ENCODE measurements at places on chromosomes 5 and 9. TPM values are rescaled to one million over a fixed set of nuclear protein-coding genes. Genes with fewer than 3 reads are reported as not detected.

GRCh38 chr9:114396558-114397218 is 8.9 kb upstream of the AKNA start:
- DNase-seq, result no peak

DNA sequence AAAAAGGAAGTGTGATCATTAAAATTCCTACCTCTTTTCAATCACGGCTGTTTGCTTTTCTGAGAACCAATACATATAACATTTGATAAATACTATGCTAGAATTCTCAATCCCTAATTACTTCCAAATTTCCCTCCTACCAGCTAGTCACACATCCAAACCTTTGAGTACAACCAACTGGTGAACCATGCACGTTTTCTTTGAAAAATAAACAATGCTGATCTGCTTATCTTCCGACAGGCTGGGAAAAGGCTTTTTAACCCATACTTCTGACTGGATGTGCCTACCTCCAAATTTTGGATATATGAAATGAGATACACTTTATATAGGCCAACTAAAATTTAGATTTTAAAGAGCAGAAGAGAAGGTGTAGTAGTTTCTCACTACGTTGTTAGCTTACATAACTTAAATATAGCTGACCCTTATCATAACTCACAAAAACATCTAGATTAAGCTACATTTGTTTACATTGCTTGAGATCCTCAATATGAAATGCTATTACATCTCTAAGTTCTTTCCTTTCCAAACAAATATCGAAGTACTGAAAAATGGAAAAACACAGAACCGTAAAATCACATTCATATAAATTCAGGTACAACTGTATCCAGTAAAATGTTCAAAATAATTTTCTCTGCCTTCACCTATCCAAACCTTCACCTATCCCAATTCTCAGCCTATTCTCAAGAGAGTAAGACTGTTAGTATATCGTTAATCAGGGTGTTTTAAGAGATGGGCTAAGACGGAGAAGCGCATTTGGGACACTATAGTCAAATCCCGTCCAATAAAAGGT is 2.1 kb downstream of the NR3C1 start:
- peak; percentile 4 for DNase-seq

GRCh38 chr5:122311961-122312590 is at the start of gene SNCAIP:
SNCAIP (plus strand) TSS chr5:122312237; CDS start chr5:122391135, 78,898 bp downstream.
- DNase-seq, result no peak

- DNase-seq, result no peak
Measured at GRCh38 chr9:84397822-84398221, 57.3 kb upstream of the SLC28A3 start.

- no peak for DNase-seq
Measured at GRCh38 chr9:102867488-102867887, 127.6 kb upstream of the CYLC2 start.

DNA sequence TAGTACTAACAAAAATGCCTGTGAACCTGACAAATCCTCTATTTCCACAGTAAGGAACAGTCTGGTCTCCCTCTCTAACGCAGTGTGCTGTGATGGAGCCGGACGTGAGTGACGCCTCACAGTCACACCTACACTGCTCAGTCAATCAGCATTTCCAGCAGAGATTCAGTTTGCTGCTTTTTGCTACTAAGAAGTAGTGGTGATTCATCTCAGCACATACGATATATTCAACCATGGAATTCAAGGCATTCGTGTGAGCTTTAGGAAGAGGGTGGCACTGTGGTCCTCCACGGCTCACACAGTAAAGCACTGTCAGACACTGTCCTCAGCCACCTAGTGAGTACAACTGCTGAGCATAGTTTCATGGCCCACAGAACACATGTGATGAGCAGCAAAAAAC is 70.9 kb downstream of the SETX start:
- no peak for DNase-seq

- DNase-seq, result peak; percentile 17
Measured at GRCh38 chr9:1979741-1980367, 35.3 kb upstream of the SMARCA2 start.

DNA sequence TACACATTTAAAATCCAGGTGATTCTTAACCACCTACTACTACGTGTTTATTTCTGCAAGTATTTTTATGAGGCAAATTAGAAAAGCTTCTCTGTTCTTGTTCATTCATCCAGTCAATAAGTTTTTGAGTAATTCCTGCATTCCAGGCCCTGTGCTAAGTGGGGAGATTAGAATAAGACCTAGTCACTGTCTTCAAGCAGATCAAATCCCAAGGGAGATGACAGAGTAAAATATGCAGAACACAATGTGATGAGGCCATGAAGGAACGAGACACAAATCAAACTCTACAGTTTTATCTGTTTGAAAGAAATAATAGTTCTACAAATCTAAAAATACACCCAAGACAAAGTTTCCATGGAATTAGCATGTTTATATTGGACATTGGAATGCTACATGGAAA is 158.8 kb downstream of the CEP120 start:
- DNase-seq, result no peak

DNA sequence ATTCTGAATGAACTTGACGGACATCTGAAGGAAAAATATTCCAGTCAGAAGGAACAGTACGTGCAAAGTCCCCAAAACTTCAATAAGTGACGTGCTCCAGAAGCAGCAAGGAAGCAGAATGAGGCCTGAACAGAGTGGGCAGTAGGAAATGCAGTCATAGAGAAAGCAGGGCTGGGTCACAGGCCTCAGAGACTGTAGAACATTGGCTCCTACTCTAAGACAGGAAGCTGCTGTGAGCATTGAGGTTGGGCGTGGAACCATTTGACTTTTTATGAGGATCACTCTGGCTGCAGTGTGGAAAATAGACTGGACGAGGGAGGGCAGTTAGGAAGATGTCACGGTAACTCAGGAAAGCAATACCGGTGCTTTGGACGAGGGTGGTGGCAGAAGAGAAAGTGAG is 64.0 kb downstream of the DOCK8 start:
- no peak for DNase-seq

- DNase-seq, result no peak
Measured at GRCh38 chr5:178218827-178219226, 13.8 kb downstream of the PHYKPL start.

DNA sequence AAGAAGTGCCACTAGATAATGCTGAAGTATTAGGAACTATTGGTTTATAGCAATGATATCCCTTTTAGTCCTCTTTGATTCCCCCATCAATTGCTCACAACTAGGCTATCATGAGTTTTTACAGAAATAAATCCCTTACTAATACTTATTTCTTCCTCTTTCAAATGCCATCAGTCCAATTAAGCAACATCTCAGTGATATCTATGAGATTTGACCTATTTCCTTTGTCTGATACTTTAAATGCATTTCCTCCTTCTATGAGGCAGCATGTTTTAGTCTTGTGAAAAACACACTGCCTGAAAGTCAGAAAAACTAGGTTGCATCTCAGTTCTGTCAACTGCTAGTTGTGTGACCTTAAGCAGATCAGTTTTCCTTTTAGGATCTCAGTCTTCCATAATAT is 101.6 kb downstream of the FBXW11 start:
- DNase-seq, result no peak

GRCh38 chr5:78521455-78521854 is 127.1 kb downstream of the LHFPL2 start:
- DNase-seq, result no peak

DNA sequence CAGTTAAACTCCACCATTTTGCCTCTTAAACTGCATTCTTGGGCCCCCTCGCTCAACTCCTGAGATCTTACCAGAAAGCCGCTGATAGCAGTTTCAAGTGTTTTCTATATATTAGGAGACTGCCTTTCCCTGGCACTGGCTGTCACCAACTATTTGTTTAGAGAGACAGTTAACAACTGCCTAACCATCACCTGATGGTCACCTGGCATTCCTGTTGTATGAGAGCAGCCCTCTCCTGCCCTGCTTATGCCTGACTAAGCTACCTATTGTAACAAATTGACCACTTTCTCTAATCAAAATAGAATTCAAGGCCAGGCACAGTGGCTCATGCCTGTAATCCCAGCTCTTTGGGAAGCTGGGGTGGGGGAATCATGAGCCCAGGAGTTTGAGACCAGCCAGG is 28.0 kb upstream of the SIL1 start:
- no peak for DNase-seq

DNA sequence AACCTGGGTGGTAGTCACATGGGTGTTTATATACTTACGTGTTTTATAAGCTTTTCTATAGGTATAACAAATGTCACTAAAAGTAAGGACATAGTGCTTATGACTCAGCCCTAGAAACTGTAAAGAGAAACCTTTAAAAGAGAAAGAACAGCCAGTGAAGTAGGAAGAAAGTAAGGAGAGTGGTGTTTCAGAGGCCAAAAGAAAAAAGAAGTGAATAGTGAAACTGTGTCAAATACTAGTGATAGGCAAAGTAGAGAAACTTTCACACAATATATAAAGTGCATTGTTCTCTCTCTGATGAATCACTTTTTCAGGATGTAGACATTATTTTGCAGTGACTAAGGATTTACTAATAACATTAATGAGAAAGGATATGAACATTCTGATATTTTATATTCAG is 74.2 kb upstream of the SUSD1 start:
- no peak for DNase-seq

DNA sequence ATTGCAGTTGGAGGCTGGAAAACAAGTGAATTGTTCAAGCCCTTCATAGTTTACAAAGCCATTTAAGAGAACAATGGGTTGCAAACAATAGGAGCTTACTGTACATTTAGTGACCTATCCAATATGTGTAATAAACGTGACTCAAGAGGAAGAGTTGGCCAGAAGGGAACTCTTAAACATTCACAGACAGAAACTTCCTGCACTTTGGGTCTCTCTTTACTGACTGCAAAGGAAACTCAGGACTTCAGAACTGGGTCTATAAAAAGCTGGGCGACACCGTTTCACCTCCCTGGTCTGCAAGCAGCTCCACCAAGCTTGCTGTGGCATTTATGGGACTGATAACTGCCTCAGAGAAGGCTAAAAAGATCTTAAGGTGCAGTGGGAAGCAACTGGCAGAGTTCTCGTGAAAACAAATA is 48.7 kb upstream of the SPATA31D4 start:
- no peak for DNase-seq

- no peak for DNase-seq
Measured at GRCh38 chr9:38020151-38021076, 48.6 kb downstream of the SHB start.

DNA sequence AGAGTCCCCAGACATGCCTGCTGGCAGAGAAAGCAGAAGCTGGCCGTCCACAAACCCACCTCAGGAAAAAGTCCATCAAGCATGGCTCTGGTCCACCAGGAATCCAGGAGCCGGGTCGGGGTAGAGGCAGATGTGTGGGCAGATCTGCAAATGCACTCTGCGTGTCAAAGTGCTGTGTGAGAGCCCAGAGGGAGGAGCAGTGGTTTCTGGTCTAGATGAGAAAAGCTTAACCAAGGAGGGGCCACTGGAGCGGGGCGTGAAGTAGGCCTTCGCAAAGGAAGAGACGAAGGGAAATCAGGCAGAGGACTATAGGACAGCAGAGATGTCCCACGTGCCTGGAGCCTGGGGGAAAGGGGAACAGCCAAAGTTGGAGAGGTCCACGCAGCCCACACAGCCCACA is 40.0 kb downstream of the TTLL11 start:
- DNase-seq, result no peak

DNA sequence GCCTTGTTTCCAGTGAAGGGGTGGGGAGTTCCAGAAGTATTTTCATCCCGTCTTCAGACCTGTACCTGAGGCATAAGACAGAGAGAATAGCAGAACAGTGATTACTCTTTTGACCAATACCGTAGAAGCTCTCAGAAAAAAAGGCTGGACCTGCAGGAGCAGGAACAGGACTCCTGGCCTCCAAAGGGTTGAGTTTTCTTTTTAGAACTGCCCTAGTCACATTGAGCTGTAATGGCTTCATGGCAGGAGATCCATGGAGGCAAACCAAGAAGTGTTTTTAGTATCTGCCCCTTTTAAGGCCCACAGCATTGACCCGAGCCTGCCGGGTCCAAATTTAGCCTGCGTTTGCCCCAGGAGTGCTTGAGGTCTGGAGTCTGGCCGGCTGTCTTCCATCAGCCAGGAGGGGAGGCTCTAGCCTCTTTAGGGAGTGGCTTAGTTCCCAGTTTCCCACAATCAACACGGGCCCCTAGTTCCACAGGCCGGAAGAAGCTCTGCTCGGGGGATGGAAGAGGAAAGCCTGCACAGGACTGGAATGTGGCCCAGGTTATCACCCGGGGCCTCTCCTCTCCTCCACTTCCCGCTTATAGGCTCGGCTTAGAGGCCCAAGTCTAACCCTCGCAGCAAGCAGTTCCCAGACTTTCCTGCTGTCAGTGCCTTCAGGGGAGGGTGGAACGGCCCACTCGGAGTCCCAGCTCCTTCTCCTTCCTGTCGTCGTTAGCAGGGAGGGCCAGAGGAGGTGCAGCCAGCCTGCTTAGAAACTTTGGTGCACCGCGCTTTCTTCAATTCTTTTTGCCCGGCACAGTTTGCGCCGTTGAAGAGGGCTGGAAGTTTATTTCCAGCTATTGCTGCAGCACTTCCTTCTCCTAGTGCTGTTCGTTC is 80.7 kb downstream of the C9orf152 start:
- DNase-seq, result peak; percentile 81

DNA sequence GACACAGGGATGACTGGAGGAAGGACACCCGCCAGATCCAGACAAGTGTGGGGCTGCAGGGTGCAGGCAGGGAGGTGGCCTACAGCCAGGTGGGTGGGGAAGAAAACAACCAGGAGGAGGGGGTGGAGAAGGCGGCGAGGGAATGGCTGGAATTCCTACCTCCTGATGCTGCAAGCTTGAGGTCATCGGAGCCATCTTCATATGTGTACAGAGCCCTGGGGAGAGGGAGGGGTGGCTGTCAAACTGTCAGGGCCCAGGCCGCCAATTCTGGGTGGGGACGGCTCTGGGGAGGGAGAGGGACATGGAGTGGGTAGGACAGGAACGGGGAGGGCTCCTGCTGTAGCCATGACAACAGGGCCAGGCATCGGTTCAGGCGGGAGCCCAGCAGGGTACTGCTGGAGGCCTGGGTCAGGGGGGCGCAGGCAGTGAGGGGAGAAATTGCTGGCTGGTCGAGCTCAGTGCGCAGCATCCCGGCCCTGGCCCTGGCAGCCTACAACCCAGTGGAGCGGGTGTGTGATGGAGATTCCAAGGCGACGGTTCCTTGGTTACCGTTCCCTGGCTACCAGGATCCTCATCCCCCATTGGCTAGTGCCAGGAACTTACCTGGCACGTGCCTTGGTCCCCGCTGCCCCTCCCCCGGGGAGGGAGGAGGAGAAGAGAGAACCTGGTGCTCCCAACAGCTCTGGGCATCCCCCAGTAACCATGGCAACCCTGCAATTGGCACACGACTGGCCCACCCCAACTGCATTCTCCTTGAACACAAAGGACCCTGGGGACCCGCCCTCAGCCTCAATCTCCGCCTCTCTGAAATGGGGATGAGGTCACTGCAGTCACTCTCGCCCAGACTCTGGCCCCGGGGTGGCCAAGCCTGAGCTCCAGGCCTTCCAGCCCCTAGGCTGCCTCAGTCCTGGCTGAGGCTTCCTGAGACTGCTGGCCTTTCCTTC is 4.5 kb downstream of the DBN1 start:
- no peak for DNase-seq

NXNL2 gene
- 2.8 TPM for polyA plus RNA-seq

GRM6 gene
- polyA plus RNA-seq, result 1.9 TPM

TAF11L10 gene
- polyA plus RNA-seq, result not detected

CARTPT gene
- not detected for polyA plus RNA-seq

TAS2R1 gene
- polyA plus RNA-seq, result 0.42 TPM

HTR4 gene
- polyA plus RNA-seq, result not detected

UGT3A1 gene
- polyA plus RNA-seq, result 163 TPM

Measured in left kidney (tissue), 8 donors.